ENCODE measurements at places on chromosomes 6 and 20.

- no peak for DNase-seq
Observed at GRCh38 chr20:49187330-49187850, 744 bp downstream of the STAU1 start.

DNA sequence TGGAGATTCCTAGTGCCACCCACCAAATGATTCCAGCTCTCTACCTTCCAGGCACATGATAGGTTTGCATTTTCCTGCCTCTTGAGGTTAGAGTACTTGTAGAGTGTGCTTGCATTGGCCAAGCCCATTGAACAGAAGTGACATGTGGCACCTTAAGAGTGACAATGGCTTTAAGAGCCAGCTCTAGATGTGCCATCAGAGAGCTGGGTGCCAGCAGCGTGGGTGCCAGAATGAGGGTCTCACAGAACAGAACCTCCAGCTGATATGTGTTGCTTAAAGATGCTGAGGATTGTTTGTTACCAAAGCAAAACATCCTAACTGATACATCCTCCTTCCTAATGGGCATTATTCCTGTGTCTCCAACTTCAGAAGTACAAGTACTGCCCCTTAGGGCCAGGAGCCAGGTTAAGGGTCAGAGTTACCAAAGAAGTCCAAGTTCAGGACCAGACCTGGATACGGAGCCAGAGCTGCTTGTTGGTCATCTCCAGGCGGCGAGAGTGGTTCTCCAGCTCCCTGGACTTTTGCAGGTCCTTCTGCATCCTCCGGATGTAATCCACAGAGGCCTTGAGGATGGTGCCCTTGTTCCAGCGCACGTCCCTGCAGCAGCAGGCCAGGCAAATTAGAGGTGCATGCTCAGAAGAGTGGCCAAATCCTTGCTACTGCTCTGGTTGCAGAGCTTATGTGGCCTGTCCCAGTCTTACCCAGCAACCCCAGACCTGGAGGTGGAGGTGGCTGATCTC lies 47.5 kb downstream of the MDFI start:
- no peak for DNase-seq

GRCh38 chr6:21898107-21898796 lies 304.7 kb downstream of the SOX4 start:
- no peak for DNase-seq

DNA sequence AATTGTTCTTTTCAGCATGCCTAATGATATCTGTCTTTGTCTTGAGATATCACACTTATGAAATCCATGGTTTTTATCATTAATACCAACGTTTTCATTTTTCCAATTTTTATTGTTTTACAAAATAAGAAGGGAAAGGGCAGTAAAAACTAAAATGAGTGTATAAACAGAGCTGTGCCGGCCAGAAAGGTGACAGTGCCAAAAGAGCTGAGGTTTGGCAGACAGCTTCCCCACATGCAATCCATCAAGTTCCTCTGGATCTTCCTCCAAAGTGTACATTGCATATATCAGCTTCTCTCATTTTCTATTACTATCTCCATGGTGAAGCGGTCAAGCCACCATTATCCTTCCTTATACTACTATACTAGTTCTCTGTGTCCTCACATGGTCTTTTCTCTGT lies 10.1 kb upstream of the TMEM244 start:
- no peak for DNase-seq

- no peak for DNase-seq
Observed at GRCh38 chr6:20924911-20925543, 390.8 kb downstream of the CDKAL1 start.

DNA sequence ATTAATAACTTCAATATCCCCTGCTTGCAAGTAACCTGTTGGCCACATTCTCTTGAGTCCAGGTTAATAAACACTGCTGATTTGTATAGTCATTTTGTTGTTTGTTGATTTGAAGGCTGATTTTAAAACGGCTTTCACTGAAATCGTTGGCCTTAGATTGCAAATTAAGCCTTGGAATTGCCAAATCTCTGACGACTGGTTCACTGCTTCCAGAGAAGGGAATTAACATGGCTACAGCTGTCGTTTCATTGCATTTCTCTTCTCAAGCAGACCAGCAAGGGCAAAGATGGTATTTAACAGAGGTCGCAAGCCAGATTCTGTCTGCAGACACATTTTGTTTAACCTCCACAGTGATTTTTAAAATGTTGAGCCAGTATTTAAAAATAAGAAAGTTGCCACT lies 470.9 kb downstream of the TFAP2A start:
- no peak for DNase-seq

GRCh38 chr6:90715093-90715655 lies 128.3 kb upstream of the MAP3K7 start:
- no peak for DNase-seq

DNA sequence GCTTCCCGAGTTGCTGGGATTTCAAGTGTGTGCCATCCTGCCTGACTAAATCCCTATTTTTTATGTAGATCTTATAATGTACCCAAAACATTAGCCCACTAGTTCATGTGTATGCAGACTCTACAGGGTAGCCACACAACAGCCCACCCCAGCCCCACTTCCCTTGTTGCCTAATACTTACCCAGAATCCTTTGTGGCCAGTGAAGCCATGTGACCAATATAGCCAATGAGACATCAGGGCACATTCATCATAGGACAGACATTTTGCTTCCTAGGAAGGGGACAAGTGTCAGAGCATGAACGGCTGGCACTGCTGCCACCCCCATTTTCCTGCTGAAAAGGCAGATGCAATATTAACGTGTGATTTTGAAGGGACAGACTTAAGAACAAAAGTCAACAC lies 36.0 kb upstream of the TCP11 start:
- DNase-seq, result no peak

GRCh38 chr6:45075246-45075645 lies 252.9 kb upstream of the RUNX2 start:
- no peak for DNase-seq

- no peak for DNase-seq
Observed at GRCh38 chr20:35087791-35088190, 4.8 kb downstream of the TRPC4AP start.

DNA sequence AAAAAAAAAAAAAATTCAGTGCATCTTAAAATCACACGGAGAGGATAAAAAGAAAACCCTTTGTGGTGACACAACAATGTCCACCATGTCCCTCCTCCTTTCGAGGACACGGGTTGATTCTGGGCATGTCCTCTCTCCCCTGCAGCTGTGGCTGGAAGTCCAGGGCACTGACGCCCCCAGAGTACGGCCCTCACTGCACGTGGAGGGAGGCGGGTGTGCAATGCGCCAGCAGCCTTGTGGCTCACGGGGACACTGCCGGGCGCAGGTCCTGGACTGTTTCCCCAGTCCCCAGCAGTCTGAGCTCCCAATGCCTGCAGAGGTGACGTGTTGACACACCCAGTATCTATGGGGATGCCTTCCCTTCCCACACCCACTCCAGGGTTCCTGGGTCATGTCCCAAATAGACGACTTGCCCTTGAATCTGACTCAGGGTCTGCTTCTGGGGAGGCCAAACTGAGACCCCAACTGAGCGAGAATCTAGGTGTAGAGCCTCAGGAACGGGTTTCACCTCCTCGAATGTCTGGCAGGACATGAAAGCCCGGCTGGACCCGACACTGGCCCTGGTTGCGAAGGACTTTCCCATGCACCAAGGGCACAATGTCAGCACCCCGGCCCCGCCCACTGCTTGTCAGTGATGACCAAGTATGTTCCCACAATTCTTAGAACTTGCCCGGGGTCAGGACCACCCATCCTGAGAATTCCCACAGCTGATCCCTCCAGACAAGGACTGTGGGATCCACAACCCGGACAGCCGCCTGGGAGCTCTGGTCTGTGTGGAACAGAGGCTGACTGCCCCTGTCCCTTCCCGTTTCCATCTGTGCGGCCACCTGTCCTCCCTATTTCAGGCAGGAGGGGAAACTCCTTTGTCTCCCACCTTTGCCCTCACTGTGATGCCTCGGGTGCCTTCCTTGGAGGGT lies 425.1 kb upstream of the SULF2 start:
- no peak for DNase-seq

All from lower lobe of right lung (tissue), 2 donors.